ENCODE measurements at places on chromosomes 4 and X.
A peak's percentile ranks its signal among the peaks of the same experiment; 100 is the strongest.

- DNase-seq = no peak
These were observed 13.6 kb downstream of the PPA2 start for GRCh38 chr4:105460306-105460705.

- no peak for DNase-seq
These were observed 198.9 kb downstream of the DHRSX start for GRCh38 chrX:2301901-2302300.

DNA sequence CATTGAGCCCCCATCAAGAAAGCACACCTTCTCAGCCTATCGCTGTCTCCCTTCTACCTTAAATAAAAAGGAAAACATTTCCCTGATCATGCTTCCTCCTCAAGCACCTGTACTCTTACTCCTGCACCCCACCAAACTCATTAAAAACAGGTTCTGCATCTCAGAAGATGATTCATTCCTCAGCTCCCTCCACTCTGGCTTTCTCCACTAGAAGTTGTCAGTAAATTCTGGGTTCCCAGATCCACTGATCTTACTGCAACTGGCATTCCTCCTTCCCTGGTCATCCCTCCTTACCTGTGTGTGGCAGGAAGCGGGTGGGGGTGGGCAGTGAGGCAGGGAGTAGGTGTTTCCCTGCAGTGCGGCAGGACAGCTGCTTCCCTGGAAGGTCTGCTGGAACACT lies 108.8 kb downstream of the GPR143 start:
- DNase-seq = no peak

DNA sequence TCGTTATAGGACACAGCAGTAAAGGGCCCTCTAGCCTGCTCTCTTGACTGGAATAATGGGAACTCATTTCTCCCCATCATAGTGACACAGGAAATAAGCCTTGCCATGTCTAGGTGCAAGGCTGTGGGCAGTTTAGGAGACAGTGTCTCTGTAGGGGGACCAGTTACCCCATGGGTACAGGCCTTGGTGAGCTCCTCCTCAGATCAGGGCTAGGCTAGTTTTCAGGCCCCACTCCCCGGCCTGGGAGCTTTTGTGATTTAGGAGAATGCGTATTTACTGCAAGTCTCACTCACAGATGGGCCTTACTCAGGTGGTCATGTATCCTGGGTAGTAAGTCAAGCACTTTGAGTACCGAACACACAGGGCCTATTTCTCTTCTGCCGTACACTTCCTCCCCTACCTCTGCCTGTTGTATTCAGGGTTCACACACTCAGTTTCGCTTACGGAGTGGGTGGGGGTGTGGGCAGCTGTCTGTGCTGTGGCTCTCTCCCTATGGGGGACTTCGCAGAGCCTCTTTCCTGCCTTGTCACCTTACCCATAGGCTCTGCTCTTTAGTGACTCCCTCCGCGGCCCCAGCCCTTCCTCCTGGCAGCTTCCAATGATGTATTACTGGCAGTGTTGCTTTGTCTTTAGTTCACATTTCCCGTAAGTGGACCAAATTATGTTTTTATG lies 34.2 kb downstream of the FAM193A start:
- peak; percentile 14 for DNase-seq

GRCh38 chr4:1413204-1413663 lies 7.0 kb upstream of the NKX1-1 start:
- DNase-seq = no peak

DNA sequence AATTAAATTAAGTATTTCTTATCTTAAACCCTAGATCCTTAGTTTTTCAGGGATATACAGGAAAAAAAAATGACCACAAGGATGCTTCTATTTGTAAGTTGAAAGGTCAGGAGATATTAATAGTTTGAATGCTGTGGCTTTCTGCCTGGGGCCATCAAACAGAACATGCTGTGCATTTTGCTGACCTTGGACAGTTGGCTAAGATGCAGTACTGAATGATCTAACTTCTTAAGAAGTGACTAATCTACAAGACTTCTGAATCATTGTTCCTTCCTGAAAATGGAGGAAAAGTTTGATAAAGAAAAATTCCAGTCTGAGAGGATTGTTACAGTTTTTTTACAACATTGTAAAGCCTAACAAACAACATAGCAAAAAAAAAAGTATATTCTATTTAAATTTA lies 237.8 kb upstream of the JADE1 start:
- no peak for DNase-seq

- no peak for DNase-seq
These were observed 388.6 kb upstream of the MAGEB2 start for GRCh38 chrX:29826742-29827141.

DNA sequence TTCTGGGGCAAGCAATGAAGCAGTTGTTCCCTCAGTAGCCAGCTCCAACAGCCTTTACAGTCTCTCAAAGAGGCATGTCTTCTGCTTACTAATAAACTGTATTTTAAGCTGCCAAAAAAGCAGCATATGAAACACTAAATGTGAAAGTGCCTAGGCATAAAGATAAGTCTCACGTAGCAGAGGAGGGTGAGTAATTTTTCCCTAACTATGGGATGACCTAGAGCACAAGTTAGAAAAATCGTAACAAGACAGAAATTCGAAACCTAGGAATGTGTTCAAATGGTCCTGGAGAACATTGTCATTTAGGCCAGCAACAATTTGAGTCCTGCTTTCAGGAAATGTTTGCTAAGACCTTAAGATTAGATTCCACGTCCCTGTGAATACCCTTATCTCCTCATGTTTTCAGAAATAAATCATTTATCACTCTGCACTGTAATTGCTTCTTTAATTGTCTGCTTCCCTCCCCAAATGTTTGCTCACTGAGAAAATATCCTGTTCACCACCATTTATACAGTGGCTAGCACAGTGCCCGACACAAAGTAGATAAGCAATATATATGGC lies 222.2 kb downstream of the KCNIP4 start:
- no peak for DNase-seq

DNA sequence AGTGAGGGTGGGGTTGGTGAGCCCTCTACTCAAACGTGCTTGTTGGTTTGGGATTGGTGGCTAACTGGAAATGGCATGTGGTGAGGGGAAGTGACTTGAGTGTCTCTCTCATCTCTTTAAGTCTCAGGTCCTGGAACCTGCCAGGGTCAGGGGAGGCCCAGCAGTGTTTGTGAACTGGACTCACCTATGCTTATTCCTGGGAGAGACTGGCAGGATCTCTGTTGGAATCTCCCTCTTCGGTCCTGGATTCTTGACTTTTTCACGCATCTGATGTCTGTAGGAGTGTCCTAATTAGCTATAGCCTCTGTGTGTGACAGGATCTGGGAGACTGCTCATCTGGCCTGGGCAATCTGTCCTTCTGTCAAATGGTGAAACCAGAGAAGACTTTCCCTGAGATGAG lies 7.2 kb upstream of the EFNB1 start:
- DNase-seq = no peak

GRCh38 chrX:99421796-99422195 lies 988.3 kb downstream of the PCDH19 start:
- no peak for DNase-seq

- DNase-seq = no peak
These were observed 86.8 kb downstream of the GC start for GRCh38 chr4:71697031-71697430.

DNA sequence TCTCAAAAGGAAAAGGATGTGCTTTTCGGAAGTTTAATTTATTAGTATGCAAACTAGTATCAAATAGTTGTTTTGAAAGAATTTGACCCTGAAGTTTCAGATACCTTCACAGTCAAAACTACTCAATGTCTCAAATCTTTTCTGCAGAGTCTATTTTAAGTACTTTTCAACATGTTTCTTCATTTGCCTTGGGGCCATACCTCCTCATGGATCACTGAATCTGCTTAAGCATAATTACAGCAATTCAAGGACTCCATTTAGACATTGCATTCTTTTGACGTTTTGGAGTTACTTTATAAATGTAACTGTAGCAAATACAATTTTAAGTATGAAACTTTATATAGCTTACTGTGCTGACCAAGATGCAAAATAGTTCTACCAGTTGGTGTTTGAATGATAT lies 25.5 kb downstream of the PALLD start:
- no peak for DNase-seq

GRCh38 chrX:102723456-102723855 lies 2.9 kb downstream of the GPRASP3 start:
- DNase-seq = no peak

DNA sequence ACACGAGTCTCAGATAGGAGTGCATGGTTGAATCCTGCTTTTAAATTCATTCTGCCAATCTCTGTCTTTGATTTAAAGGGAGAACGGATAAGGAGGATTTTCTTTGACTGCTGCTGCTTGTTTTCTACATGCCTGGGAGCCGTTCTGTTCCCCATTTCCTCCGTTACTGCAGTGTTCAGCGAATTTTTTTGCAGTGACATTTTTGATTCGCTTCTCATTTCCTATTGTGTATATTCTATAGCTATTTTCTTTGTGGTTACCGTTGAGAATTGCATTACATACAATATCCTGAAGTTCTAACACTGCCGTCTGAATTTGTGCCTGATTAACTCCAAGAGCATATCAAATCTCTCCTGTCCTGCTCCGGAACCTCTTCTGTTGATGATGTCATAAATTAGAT lies 14.8 kb upstream of the MAEA start:
- no peak for DNase-seq

- peak; percentile 58 for DNase-seq
These were observed 8.3 kb upstream of the DAPP1 start for GRCh38 chr4:99808260-99808857.

- no peak for DNase-seq
These were observed 164.1 kb downstream of the EFNB1 start for GRCh38 chrX:68992821-68993397.
